Mesothelial cell of epicardium (in vitro differentiated cells): ENCODE measurements at places on chromosomes 7 and 10. TPM values are rescaled to one million over a fixed set of nuclear protein-coding genes. Genes with fewer than 3 reads are reported as not detected.

GRCh38 chr7:20197125-20197748 is 19.9 kb downstream of the MACC1 start:
- H3K4me3 ChIP-seq, result no peak overlapping the region
- H3K27me3 ChIP-seq, result no peaks in the 10 kb centered on the region
- H3K4me1 ChIP-seq, result peaks cover 40% of the 10 kb centered on the region
- DNase-seq, result no peak
- no peak overlapping the region for H3K27ac ChIP-seq

Gene OPALIN
- not detected in 3 replicates for total RNA-seq

DNA sequence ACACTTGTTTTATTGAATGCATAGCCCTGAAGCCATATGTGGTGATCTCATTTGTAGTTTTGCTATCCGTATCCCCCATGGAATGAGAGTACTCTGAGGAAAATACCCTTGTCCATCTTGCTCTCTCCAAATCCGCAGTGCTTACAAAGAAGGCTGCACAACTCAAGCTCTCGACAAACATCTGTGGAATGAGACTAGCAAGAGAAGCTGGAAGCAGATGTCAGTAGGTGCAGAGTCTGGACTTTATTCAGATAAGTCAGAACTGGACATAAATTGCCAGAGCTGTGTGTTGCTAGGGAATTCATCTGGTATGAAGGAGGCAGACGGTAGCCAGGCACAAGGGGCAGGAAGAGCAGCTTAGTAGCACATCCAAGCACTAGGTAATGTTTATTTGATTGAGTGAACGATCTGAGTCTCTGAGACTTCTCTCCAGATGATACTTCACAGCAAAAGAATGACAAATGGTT is 1046.2 kb downstream of the XPNPEP1 start:
- H3K27ac ChIP-seq, result peak overlapping the region; percentile 30
- H3K36me3 ChIP-seq, result no peaks in the 10 kb centered on the region
- no peak overlapping the region for H3K4me3 ChIP-seq
- H3K4me1 ChIP-seq, result peaks cover 32% of the 10 kb centered on the region
- H3K27me3 ChIP-seq, result no peaks in the 10 kb centered on the region

DNA sequence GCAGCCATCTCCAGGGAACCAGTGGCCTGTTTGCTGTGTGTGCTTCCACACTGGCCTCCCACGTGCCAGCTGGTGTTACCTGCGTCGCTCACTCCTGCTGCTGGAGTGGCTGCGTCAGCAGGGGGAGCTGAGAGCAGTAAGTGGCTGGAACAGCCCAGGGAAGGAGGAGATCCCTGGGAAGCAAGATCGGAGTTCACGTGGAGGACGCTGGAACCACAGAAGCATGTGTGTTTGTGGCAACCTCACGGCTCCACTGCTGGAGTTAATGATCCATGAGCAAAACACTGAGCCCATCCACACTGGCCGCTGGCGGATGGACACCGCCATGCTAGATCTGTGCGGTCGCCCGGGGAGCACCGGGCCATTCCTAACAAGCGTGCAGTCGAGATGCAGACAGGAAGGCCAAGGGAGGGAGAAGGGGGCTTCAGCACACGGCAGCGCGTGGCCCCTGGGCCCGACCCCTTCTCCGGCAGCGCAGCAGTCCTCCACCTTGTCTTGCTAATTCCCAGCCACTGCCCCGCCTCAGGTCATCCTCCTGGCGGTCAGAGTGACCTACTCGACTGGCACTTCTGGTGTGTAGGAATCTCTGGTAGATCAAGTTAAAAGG is 68.5 kb upstream of the EEPD1 start:
- peaks cover 11% of the 10 kb centered on the region for H3K4me1 ChIP-seq
- H3K4me3 ChIP-seq, result no peak overlapping the region
- DNase-seq, result no peak
- H3K27me3 ChIP-seq, result peaks cover 2% of the 10 kb centered on the region
- H3K36me3 ChIP-seq, result peaks cover 5% of the 10 kb centered on the region

Gene LAMB4
- 16.8 to 21.0 TPM (median 18.3 TPM) in 3 replicates for total RNA-seq
